Fibroblast of the aortic adventitia (primary cell): ENCODE measurements at places on chromosomes 12 and 14. TPM values are rescaled to one million over a fixed set of nuclear protein-coding genes. Genes with fewer than 3 reads are reported as not detected.

KRT6B gene
- total RNA-seq: not detected in 2 replicates

SLC7A7 gene
- total RNA-seq: 2.5 and 16.5 TPM in 2 replicates

HOTAIR gene
- not detected in 2 replicates for total RNA-seq

SPTSSA gene
- 5.1 and 21.1 TPM in 2 replicates for total RNA-seq

HOXC4 gene
- 0.36 and 1.4 TPM in 2 replicates for total RNA-seq

FERMT2 gene
- total RNA-seq: 133 and 162 TPM in 2 replicates

FAM181A gene
- not detected in 2 replicates for total RNA-seq

MYF5 gene
- total RNA-seq: not detected in 2 replicates

GPD1 gene
- total RNA-seq: 0.36 TPM in 1 of 2 replicates, not detected in the other

MMP19 gene
- 9.7 and 11.1 TPM in 2 replicates for total RNA-seq

RPL10L gene
- total RNA-seq: not detected in 2 replicates
